ENCODE measurements at places on chromosomes 5 and 9. TPM values are rescaled to one million over a fixed set of nuclear protein-coding genes. Genes with fewer than 3 reads are reported as not detected.

The F2RL1 gene
- 9.4 TPM for total RNA-seq

The PCDHB11 gene
- under 0.01 TPM for total RNA-seq

The RIOK2 gene
- 26.1 TPM for total RNA-seq

The F12 gene
- 0.56 TPM for total RNA-seq

The IL3 gene
- total RNA-seq: not detected
